ENCODE measurements at places on chromosomes 3 and 15.

DNA sequence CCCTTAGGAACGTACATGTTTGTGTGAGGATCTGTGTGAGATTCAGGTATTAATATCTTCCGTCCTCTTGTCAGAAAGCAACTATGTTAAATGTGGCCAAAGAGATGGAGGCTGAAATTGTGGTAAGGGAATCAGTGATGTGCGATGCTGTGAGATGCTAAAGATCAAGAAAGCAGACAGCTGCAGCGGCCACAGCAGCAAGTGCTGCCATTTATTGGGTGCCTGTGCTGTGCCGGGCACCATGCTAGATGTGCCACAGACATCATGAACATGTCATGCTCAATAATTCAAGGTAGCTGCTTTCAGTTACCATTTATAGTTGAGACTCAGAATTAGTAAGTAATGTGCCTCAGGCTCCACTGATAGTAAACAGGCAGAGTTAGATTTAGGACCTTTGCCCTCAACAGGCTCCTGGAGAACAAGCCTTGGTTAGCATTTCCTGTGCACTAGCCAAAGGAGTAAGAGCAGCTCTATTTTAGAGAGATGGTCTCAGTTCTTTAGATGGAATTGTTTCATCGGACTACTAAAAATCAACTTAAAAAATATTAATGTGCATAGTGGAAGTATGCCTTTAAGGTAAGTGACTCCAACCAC is 24.9 kb downstream of the LARS2 start:
- DNase-seq = no peak

GRCh38 chr15:52557274-52557641 is 11.6 kb downstream of the ARPP19 start:
- no peak for DNase-seq

GRCh38 chr3:171755656-171756055 is 54.6 kb downstream of the PLD1 start:
- DNase-seq = no peak

- DNase-seq = no peak
Measured at GRCh38 chr3:33092496-33093254, 4.3 kb downstream of the GLB1 start.

GRCh38 chr3:111069974-111070771 is 1.4 kb upstream of the NECTIN3 start:
- peak; percentile 40 for DNase-seq

GRCh38 chr15:96582473-96582872 is 252.0 kb downstream of the NR2F2 start:
- no peak for DNase-seq

GRCh38 chr15:64542091-64542490 is 81.7 kb downstream of the ZNF609 start:
- DNase-seq = no peak

DNA sequence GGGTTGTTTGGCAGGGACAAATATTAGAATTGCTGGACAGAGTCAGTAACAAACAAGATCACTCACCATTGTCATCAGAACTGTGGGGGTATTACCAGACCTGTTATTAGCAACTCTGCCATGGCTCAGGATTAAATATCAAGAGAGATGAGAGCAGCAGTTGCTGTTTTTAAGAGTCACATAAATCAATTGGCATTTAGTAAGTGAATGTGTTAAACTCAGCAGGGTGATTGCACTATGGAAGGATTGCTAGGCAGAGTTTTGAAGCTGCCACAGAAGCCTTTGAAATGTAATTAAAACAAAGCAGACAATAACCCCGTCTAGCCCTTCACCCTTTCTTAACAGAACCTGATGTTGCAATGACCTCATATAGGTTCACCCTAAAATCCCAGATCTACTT is 238.8 kb downstream of the GAP43 start:
- no peak for DNase-seq

DNA sequence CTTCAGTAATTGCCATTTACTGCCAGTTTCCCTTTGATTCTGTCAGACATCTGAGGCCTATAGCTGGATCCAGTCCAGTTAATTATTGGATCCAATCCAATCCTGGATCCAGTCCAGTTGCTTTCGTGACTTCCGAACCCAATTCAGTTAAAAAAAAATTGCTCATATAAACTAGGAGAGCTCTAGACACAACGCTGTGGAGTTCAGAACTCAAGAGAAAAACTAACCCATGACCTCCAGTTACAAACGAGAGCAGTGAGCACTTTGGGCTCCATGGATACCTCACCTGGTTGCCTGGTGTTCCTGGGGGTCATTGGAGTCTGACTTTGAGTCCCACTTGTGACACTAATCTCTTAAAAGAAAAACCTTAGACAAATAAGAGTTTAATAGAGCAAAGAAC is 269.8 kb downstream of the THSD4 start:
- no peak for DNase-seq
